ENCODE measurements at places on chromosomes 11 and 22.

DNA sequence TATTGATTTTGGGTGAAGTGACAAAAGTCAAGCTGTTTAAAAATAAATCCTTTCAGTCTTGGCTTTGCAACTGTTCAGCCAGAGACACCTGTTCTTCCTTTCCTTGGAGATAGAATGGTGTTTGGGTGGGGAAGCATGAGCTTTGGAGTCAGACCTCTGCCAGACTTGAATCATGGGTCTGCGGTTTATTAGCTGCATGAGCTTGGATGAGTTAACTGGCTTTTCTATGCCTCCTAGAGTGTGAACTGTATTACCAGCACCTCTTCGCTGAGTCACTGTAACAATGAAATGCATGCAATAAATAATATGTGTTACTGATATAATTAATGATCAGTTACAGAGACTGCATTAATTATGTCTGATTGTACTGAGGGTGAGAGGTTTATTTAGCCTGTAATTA lies 13.5 kb upstream of the MYEOV start:
- no peak for DNase-seq

GRCh38 chr22:42462016-42462415 lies 29.8 kb upstream of the NFAM1 start:
- no peak for DNase-seq

DNA sequence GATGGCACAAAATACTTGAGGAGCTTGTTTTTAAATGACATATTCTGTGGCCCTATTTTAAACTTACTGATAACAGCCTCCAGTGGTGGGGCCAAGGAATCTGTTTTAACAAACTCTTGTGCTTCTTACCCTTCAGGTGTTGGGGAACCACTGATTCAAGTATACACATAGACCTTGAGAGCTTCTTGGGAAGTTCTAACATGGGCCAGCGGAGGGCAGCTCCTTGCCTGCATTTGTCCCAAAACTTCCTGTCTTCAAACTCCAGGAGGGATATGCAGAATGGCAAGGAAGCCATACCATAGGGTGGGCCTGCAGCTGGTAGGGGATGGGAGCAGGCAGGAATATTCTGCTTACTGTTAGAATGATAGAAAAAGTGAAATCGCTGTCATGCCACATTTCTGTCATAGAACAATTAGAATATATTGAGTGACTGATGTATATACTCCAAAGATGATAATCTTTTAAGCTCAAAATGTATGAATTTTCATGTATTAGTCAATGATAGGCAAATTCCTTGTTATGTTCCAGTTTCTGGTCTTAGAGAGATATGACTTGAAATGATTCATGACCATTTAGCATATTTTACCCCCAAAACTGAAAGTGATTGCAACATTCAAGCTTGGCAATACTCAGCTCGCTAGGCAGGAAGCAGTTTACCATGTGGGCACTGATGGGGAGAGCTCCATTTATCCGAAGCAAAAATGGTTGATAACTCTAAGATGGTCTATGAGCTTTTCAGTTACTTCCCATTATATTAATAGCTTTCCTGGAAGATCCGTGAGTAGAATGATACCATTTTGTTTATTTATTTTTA lies 9.2 kb downstream of the EXT2 start:
- no peak for DNase-seq

- DNase-seq, result no peak
These were observed 11.9 kb downstream of the CHRM1 start for GRCh38 chr11:62909107-62909894.

DNA sequence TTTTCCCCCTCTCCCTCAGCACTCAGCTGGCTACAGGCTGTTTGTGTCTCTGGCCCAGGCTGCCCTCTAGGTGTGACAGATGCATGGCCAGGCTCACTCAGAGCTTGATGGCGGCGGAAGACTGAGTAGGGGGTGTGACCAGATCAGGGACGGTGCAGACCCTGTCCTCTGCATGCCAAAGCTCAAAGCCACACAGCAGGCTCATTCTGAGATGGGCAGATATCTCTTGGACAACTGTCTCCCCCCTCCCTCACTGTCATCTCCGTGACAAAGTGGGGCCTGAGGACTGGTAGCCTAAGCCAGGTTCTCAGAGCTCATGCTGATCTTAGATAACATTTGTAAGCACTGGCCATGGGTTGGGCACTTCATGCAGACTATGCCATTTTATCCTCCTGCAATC lies 231.3 kb downstream of the DSCAML1 start:
- DNase-seq, result no peak

GRCh38 chr11:103875855-103876510 lies 160.5 kb upstream of the DDI1 start:
- no peak for DNase-seq

DNA sequence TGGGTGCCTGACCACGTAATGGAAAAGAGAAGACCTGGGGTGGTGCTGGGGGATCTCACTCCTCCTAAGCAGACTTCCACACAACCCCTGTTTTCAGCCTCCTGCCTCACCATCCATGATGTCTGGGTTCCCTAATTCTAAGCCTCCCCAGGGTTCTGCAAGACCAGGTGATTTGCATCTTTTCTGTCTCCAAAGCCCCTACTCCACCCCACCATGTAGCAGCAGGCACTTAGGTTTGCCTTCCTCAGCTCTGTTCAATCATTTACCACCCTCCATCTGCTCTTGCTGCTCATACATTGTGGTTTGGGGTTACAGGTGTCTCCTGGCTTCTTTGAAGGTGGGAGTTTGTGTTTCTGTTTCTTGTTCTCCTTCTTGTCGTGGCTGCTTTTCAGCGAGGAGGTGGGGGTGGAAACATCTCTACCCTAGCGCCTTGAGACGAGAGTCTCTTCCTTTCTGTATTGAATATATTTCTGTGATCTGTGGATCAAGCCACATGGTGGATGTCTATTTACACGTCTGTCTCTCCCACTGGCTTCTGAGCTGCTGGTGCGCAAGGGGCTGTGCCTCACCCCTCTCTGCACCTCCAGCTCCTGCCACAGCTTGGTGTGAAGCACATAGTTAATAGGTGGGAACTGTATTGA lies 6.6 kb upstream of the SSTR3 start:
- DNase-seq, result no peak

DNA sequence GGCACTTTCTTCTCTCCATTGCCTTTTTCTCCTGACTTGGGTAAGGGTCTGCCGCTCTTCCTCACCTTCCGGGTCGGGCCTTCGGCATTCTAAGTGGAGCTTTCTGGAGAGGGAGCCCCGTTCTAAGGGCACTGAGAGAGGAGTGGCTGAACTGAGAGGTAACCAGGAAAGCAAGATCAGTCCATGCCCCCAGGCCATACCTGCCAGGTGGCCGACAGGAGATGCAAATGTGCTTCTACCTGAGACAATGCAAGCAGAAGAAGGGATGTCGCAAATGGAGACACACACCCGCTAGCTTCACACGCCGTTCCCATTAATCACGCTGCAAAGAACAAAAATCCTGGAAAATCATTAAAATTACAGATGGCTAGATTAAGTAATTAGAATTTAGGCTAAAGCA lies 156.4 kb upstream of the TBCEL start:
- DNase-seq, result no peak

- DNase-seq, result no peak
These were observed 46.6 kb upstream of the RCN1 start for GRCh38 chr11:32044158-32044863.

- DNase-seq, result no peak
These were observed 10.5 kb downstream of the NUMA1 start for GRCh38 chr11:72069787-72070251.

- no peak for DNase-seq
These were observed 126.6 kb upstream of the ARHGAP20 start for GRCh38 chr11:110838808-110839207.

GRCh38 chr11:130023204-130023603 lies 20.6 kb upstream of the PRDM10 start:
- no peak for DNase-seq

GRCh38 chr11:3157381-3158130 lies 7.6 kb downstream of the OSBPL5 start:
- DNase-seq, result no peak

DNA sequence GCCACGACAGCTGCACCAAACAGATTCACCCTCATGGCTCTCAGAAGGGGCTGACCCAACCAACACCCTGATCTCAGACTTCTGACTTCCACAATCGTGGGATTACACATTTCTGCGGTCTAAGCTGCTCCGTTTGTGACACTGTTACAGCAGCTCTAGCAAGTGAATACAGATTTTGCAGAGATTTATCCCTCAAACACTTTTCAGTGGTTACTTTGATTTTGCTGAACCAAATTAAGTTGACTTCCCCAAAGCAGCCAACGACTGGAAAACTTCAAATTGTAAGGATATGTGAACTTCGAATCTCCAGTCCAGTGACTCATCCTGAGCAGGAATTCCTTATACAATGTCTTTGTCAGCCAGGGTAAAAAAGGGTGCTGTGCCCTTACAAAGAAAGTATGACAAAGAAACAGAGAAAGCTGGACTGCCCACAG lies 14.8 kb upstream of the INCENP start:
- DNase-seq, result no peak
